ENCODE measurements at places on chromosomes 5 and 9. TPM values are rescaled to one million over a fixed set of nuclear protein-coding genes. Genes with fewer than 3 reads are reported as not detected.
A peak's percentile ranks its signal among the peaks of the same experiment; 100 is the strongest.

SIT1 gene
- 3.8 TPM for total RNA-seq

ARAP3 gene
- total RNA-seq = 26.6 TPM

TLN1 gene
- total RNA-seq = 501 TPM

GLRX gene
- total RNA-seq = 78.7 TPM

GDF9 gene
- 0.25 TPM for total RNA-seq

ADAMTS2 gene
- 45.5 TPM for total RNA-seq

TRIM14 gene
- 42.7 TPM for total RNA-seq

HRH2 gene
- total RNA-seq = 8.4 TPM

DNA sequence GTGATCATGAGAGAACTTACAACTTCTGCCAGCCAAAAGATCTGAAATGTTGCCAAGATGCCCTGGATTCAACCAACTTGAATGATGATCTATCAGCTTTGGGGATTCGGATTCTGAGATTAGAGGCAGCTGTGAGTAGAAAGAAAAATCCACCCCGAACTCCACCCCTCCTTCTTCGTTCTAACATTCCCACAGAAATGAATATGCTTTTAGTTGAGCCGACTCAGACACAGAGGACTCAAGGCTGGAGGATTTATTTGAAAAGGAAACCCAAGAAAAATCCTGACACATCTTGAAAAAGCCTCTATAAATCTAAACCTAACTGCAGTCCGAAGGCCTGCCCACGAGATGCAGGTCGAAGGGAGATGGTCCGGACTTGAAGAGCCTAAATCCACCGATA is 275.0 kb downstream of the GAS1 start:
- DNase-seq = no peak
- no peaks in the 10 kb centered on the region for H3K36me3 ChIP-seq
- no peaks in the 10 kb centered on the region for H3K4me1 ChIP-seq
- no peaks in the 10 kb centered on the region for H3K27me3 ChIP-seq
- H3K27ac ChIP-seq = no peak overlapping the region

DNA sequence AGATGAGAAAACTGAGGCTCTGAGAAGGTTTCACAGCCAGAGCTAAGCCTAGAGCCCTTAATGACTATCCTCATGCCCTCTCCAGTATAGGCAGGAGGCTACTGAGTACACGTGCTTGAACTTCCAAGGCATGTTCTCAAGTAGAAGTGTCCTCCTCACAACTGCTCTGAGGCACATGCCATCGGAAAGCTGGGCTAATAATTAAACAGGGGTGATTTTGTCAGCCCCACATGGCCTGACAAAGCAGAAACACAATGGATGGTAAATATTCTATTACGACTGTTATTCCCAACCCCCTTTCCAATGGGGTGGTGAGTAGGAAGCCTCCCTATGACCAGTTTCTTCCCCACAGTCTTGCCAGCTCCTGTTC is 34.3 kb downstream of the KCNIP1 start:
- no peaks in the 10 kb centered on the region for H3K4me1 ChIP-seq
- no peak for DNase-seq
- no peak overlapping the region for H3K4me3 ChIP-seq

DNA sequence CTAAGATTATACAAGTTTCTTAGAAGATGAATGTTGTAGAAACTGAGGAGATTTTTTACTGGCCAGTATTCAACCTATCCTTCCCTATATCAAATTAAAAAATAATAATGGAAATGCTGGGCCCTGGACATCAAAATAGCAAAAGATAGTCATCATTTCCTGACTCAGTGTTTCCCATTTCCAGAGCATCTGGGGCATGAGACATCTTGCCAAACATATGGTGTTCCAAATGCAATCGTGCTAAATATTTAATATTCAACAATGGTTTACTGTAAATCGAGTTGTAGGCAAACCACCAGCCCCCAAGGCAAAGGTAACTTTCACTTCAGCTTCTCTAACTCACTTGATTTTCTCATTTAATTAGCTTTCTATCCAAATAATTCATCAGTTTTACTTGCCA is 152.9 kb downstream of the FRMD3 start:
- no peak for DNase-seq
- H3K27ac ChIP-seq = no peak overlapping the region
- no peaks in the 10 kb centered on the region for H3K4me1 ChIP-seq
- no peaks in the 10 kb centered on the region for H3K27me3 ChIP-seq
- H3K36me3 ChIP-seq = no peaks in the 10 kb centered on the region

DNA sequence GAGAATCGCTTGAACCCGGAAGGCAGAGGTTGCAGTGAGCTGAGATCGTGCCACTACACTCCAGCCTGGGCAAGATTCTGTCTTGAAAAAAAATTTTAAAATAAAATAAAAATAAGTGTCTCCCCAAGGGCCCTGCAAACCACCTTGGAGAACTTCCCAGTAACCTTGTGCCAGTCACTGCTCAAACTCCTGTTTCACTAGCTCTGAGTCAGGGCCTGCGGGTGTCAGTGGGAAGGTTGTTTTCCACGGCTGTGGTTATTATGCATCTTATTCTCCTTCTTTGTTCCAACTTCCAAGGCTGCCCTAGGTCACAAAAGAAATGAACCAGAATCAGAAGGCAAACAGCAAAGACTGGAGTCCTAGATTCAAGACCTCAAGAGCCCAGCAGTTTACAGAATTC is 246.7 kb downstream of the ADAMTSL1 start:
- H3K4me3 ChIP-seq = no peak overlapping the region
- no peaks in the 10 kb centered on the region for H3K36me3 ChIP-seq
- no peak overlapping the region for H3K27ac ChIP-seq
- DNase-seq = no peak
- H3K4me1 ChIP-seq = no peaks in the 10 kb centered on the region

DNA sequence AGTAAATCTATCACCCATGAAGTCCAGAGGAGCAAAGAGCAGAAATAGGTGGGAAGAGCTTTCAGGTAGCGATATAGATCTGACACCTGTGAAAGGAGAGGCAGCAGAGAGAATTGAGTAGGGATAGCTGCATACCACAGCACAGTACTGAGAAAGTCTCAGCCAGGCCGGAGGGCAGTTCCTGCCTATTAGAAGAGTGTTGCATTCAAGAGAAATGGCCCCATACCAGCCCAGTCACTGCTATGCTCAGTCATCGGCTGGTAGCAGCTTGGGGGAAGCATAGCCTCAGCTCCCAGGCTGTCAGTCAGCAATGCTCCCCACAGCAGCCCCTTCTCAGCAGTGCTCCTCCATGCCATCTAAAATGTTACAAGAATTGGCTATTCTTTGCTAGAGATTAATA is 285.1 kb upstream of the CDH6 start:
- H3K4me1 ChIP-seq = no peaks in the 10 kb centered on the region
- H3K36me3 ChIP-seq = no peaks in the 10 kb centered on the region
- DNase-seq = no peak
- H3K27me3 ChIP-seq = no peaks in the 10 kb centered on the region
- no peak overlapping the region for H3K4me3 ChIP-seq

DNA sequence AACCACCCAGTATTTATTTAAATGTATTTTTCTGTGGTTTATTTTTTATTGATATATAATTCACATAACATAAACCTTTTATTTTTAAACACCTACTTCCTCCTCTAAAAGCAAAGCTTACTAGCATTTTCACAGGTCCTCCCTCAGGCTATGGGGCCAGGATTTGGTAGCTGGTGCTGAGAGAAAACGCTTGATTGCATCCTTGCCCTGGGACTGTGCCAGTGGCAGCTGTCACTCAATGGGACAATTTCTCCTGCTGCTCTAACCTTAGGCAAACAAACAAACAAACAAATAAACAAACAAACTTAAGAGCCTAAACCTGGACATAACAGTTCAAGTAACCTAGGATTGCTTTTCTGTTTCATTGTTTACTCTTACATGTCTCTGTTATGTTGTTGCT is 102.7 kb downstream of the FOCAD start:
- peaks cover 5% of the 10 kb centered on the region for H3K36me3 ChIP-seq
- H3K27ac ChIP-seq = no peak overlapping the region
- H3K4me1 ChIP-seq = no peaks in the 10 kb centered on the region
- DNase-seq = no peak
- H3K27me3 ChIP-seq = no peaks in the 10 kb centered on the region

GRCh38 chr9:75855509-75855908 is 35.0 kb upstream of the PCSK5 start:
- no peak overlapping the region for H3K4me3 ChIP-seq
- H3K4me1 ChIP-seq = no peaks in the 10 kb centered on the region
- no peak overlapping the region for H3K27ac ChIP-seq
- H3K27me3 ChIP-seq = no peaks in the 10 kb centered on the region
- peak; percentile 22 for DNase-seq

DNA sequence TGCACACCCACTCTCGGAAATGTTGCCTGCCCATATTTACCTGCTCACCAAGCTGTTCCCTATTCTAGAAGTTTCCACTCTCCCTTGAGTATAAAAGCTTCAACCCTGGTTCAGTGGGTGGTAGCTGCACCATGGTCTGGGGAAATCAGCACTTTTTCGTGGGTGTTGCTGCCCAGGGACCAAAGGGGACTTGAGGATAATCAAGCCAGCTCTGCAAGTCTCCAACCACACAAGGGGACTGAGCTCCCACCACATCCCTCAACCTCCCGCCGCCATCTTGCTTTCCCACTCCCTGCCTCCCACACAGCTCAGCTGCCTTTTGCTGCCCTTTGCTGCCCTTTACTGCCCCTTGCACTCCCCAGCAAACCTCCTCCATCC is 210.0 kb downstream of the AUH start:
- H3K36me3 ChIP-seq = no peaks in the 10 kb centered on the region
- no peak overlapping the region for H3K4me3 ChIP-seq
- no peak for DNase-seq
- H3K27me3 ChIP-seq = no peaks in the 10 kb centered on the region
- no peak overlapping the region for H3K27ac ChIP-seq

DNA sequence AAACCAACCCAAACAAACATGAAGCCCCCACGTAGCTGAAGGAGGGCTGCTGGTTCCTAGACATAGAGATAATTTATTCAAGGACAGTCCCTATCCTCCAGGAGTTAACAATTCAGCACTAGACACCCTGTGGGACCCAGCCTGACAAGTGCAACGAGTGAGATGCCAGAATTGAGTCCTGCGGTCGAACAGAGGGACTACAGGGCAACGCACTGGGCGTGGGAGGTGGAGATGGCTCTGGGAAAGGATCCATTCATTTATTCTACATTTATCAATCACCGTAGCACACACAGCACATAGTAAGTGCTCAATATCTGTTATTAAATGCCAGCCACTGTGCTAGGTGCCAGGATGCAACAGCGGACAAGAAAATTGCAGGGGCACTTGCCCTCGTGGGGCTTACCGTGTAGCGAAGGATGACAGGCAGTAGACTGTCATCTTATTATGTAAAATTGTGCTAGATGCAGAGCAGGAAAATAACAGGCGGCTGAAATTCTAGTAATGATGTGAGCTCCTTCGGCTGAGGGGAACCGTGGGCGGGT is 855 bp upstream of the ARHGAP26 start:
- peak overlapping the region; percentile 10 for H3K4me3 ChIP-seq
- peaks cover 4% of the 10 kb centered on the region for H3K27me3 ChIP-seq
- no peak for DNase-seq
- H3K27ac ChIP-seq = peak overlapping the region; percentile 94

- H3K27ac ChIP-seq = no peak overlapping the region
- H3K36me3 ChIP-seq = no peaks in the 10 kb centered on the region
- DNase-seq = no peak
These were observed 134.6 kb downstream of the PHF2 start for GRCh38 chr9:93711002-93711401.

DNA sequence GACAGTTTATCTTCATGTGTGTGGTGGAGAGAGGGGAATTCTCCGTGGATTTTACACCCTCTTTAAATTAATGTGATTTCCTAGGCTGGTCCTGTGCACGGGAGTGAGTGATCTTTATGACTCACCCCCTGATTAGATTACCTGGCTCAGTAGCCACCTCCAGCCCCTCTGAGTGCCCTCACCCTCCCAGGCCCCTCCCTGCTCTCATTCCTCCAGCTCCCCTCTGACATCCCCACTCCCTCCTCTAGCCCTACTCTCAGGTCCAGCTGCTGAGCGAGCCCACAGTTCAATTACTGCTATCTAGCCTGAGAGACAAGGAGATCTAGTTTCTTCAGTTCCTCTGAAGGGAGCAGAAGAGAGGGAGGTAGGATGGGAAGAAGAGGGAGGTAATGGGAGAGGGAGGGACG is 61.8 kb upstream of the ARAP3 start:
- no peak overlapping the region for H3K4me3 ChIP-seq
- no peak overlapping the region for H3K27ac ChIP-seq
- H3K4me1 ChIP-seq = no peaks in the 10 kb centered on the region
- H3K36me3 ChIP-seq = no peaks in the 10 kb centered on the region

GRCh38 chr9:117465706-117466105 is 50.8 kb upstream of the ASTN2 start:
- peaks cover 2% of the 10 kb centered on the region for H3K27me3 ChIP-seq
- H3K36me3 ChIP-seq = no peaks in the 10 kb centered on the region
- no peak for DNase-seq
- H3K4me1 ChIP-seq = no peaks in the 10 kb centered on the region
- no peak overlapping the region for H3K27ac ChIP-seq

- no peak overlapping the region for H3K27ac ChIP-seq
- H3K4me1 ChIP-seq = peaks cover 15% of the 10 kb centered on the region
- H3K4me3 ChIP-seq = no peak overlapping the region
- H3K36me3 ChIP-seq = peaks cover 12% of the 10 kb centered on the region
- no peak for DNase-seq
- no peaks in the 10 kb centered on the region for H3K27me3 ChIP-seq
These were observed 91.1 kb downstream of the MYO10 start for GRCh38 chr5:16844952-16845351.

GRCh38 chr9:132334364-132334763 is 20.4 kb downstream of the SETX start:
- no peak overlapping the region for H3K4me3 ChIP-seq
- no peak overlapping the region for H3K27ac ChIP-seq
- DNase-seq = no peak
- H3K4me1 ChIP-seq = no peaks in the 10 kb centered on the region
- H3K27me3 ChIP-seq = no peaks in the 10 kb centered on the region

DNA sequence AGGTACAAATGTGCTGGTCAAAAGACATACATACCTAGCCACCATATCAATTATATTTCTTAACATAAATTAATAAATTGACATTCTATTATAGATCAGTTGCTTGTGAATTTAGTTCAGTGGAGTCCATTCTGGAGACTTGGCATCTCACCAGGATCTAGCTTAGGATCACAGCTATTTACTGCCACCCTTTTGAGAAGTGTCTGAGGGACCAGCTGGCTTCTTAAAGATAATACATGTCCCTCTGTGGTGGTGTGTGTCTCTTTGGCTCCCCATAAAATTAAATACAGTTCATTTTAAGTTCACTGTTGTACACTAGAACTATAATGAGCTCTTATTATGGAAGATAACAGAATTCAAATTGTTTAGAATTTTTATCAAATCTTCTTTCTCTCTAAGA is 290.7 kb downstream of the PRELID2 start:
- H3K4me3 ChIP-seq = no peak overlapping the region
- H3K4me1 ChIP-seq = no peaks in the 10 kb centered on the region
- DNase-seq = peak; percentile 77
- no peaks in the 10 kb centered on the region for H3K27me3 ChIP-seq
- H3K36me3 ChIP-seq = no peaks in the 10 kb centered on the region

- peaks cover 11% of the 10 kb centered on the region for H3K4me1 ChIP-seq
- H3K27me3 ChIP-seq = peaks cover 34% of the 10 kb centered on the region
- no peak for DNase-seq
These were observed 3.2 kb downstream of the PIP5KL1 start for GRCh38 chr9:127927201-127927987.

GRCh38 chr5:151742870-151743294 is 15.5 kb downstream of the ATOX1 start:
- H3K27ac ChIP-seq = no peak overlapping the region
- peaks cover 16% of the 10 kb centered on the region for H3K4me1 ChIP-seq

GRCh38 chr5:6570530-6570929 is 62.3 kb downstream of the NSUN2 start:
- no peak overlapping the region for H3K27ac ChIP-seq
- DNase-seq = no peak
- H3K4me3 ChIP-seq = no peak overlapping the region
- no peaks in the 10 kb centered on the region for H3K36me3 ChIP-seq

Measured in lung (tissue), 17 donors.